Stimulated activated CD4-positive, alpha-beta T cell treated with anti-CD3 and anti-CD28 coated beads, TNF-alpha, amount 100 ng/mL, for 24 hours (primary cell): ENCODE measurements at places on chromosomes 1 and 21.

- no peak for DNase-seq
Measured at GRCh38 chr1:87852410-87853161, 523.9 kb downstream of the LMO4 start.

GRCh38 chr1:13624526-13624925, 40.9 kb downstream of the PDPN start:
- DNase-seq: no peak

- no peak for DNase-seq
Measured at GRCh38 chr1:235938709-235939479, 72.2 kb upstream of the LYST start.

GRCh38 chr1:10635992-10636391, 160.5 kb downstream of the CASZ1 start:
- no peak for DNase-seq

- no peak for DNase-seq
Measured at GRCh38 chr1:18394563-18395156, 86.1 kb upstream of the KLHDC7A start.

- DNase-seq: no peak
Measured at GRCh38 chr1:185373813-185374529, 56.9 kb upstream of the IVNS1ABP start.

GRCh38 chr1:203627851-203628200, 1.2 kb downstream of the ATP2B4 start:
- no peak for DNase-seq

- no peak for DNase-seq
Measured at GRCh38 chr21:23522751-23523150, 2084.5 kb downstream of the MRPL39 start.

DNA sequence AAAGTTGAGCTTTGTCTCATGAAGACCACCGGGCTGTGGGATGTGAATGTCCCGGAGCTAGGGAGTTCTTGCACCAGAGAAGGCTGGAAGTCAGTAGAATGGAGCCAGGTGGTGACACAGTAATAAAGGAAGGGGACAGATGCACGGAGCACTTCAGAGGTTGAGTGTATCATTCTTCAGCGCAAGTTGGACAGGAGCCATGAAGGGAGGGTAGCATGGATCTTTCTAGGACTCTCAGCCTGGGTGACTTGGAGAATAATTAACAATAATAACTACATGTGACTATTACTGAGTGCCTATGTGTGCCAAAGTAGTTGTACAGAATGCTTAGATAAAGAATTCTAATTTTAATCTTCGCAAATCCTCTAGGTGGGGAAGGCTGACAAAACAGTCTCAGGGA, 258.7 kb upstream of the AJAP1 start:
- no peak for DNase-seq

DNA sequence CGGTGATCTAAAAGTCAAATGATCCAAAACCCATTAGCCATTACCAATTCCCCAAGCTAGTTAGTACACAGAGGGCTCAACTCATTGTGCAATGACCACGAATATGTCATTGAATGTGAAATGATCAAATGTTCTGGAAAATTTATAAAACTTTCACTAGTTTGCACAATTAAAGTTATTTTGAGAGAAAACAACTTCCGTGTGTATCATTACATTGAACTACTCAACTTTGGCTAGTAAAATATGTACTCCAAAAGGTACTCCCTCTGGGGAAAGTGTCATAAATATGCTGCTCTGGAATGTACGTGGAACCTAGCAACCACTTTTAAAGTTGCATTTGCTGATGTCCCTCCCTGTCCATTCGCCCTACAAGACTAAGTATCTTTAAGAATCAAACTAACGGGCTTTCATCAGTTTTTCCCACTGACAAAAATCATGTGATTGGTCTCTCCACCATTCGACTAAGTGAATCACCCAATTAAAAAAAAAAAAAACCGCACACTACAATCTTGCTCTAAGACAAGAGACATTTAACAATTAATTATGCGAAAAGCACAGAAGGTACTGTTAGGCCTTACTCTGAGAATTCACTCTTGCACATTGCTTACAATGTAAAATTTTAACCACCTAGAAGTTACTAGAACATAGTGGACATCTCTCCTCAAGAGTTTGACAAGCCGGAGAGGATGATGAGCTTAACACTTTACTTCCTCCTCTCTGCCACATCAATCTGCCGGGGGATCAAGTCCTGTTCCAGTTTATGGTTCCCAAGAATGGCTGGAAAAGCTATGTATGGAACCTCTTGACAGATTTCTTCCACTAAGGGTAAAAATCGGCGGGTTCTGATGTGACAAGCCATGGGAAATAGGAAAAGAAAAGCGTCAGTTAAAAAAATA, 1.2 kb downstream of the ACBD3 start:
- no peak for DNase-seq

DNA sequence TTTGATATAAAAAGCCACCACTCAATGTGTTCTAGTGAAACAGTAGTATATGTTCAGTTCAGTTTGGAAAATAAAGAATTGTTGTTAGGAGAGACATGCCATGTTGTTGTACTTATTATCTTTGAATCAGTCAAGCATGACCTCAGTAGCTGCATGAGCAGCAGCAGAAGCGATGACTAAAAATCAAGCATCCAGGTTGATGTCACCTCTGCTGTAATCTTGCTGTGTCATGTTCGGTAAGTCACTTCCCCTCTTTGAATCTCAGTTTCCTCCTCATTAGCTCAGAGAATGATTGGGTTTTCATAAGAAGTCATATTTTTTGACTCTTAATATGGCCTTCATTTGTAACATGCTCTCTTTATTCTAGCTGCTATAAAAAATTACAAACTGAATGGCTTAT, 428.4 kb upstream of the B3GALT2 start:
- no peak for DNase-seq
